Stimulated activated naive CD4-positive, alpha-beta T cell treated with Interleukin-2 at 50 U/mL for 16 hours (primary cell): ENCODE measurements at places on chromosomes 16 and 17.

- DNase-seq, result no peak
Measured at GRCh38 chr17:45092911-45093430, 31.9 kb downstream of the NMT1 start.

DNA sequence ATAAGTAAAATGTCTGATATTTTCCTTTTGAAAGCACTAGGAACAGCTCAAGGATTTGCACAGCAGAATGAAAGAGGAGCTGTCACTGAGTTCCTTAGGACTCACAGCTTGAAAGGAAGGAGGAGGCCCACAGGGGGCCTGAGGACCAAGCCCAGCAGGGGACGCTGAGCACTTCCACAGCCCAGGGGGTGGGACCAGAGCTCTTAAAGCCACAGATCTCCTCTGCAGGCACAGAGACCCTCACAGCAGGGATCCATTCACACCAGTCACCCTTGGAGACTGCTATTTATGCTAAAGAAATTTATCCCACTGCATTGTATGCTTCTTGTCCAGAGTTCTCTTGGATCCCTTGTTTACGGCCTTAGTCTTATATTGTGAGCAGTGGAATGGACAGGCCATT, 253.3 kb downstream of the STX8 start:
- no peak for DNase-seq

DNA sequence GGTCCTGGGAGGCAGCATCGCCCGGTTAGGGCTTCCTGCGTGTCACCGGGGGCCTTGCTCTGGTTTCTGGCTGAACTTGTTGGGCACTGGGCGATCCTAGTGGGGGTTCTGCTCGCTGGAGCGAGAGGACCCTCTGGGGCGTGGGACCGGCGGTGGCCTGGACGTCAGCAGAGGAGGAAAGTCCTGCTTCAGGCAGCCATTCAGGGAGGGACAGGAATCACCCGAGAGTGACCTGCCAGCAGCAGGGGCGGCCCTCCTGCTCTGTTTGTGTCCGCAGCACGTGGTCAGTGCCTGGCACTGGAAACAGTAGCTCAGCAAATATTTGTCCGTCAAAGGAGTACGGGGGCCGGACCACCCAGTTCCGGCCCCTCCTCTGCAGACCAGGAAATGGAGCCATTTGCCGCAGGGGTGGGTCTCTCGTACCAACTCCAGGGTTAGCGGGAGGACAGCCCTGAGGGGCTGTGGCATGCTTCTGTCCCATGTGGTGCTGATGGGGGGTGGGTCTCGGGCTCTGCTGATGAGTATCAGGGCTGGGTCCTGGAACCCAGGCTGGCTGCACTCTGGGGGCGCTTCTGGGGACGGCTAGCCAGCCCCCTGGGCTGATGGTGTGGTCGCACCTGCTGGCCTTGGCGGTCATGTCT, 48.3 kb downstream of the BAIAP2 start:
- no peak for DNase-seq

GRCh38 chr17:57585341-57586195, 159.5 kb downstream of the CCDC182 start:
- no peak for DNase-seq

DNA sequence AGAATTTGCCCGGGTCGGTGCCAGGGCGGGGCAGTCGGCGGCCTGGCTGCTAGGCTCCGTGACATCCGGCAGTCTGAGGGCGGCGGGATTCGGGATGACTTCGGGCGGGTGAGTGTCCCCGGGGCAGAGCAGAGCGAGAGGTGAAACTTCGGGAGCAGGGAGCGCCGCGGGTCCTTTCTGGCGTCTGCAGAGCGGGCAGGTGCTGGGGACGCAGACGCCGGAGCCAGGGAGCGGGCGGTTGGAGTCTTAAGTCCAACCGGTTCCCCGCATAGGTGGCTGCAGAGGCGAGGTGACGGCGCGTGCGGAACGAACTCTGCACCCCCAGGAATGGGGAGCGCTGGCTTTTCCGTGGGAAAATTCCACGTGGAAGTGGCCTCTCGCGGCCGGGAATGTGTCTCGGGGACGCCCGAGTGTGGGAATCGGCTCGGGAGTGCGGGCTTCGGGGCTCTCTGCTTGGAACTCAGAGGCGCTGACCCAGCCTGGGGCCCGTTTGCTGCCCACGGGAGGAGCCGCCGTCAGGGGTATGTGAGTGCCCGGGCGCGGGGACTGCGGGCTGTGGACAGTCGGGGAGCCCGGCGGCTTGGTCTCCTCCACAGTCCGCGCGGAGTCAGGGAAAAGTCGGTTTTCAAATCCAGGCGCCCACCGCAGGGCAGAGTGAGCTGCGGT, at the start of gene B4GALNT2:
B4GALNT2 (plus strand) TSS at position 71 of the 666 bp plus-strand sequence; CDS start at position 95, 24 bp downstream.
- DNase-seq, result no peak

DNA sequence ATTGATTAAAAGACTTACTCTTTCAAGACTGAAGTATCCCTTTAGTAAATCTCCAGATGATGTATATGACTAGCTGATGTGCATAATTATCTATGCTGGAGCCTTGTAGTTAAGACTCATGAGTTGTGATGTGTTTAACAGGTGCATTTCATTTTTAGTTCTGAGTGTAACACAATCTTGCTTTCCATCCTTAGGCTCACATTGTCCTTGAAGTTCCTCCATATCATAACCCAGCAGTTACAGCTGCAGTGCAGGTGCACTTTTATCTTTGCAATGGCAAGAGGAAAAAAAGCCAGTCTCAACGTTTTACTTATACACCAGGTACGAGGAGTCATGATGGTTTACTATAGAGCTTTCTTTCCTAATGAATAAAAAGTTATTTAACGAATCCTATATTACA, 52.9 kb downstream of the ESRP2 start:
- no peak for DNase-seq

- DNase-seq, result no peak
Measured at GRCh38 chr17:7956228-7956965, 24.4 kb downstream of the CNTROB start.

DNA sequence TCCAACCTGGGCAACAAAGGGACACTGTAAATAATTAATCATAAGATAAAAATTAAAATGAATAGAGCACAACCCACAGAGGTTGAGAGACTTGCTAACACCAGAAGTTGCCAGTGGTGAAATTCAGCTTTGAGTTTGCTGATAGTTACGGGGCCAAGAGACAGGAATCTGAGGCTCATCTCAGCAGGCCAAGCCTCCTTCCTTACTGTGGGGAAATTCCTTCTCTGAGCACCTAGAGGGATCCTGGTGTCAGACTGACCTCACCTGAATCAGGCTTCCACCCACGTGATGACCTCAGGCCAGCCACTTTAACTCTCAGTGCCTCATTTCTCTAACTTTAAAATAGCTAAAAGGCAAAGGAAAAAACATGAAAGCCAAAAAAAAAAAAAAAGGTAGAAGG, 4.7 kb downstream of the ABAT start:
- DNase-seq, result no peak

DNA sequence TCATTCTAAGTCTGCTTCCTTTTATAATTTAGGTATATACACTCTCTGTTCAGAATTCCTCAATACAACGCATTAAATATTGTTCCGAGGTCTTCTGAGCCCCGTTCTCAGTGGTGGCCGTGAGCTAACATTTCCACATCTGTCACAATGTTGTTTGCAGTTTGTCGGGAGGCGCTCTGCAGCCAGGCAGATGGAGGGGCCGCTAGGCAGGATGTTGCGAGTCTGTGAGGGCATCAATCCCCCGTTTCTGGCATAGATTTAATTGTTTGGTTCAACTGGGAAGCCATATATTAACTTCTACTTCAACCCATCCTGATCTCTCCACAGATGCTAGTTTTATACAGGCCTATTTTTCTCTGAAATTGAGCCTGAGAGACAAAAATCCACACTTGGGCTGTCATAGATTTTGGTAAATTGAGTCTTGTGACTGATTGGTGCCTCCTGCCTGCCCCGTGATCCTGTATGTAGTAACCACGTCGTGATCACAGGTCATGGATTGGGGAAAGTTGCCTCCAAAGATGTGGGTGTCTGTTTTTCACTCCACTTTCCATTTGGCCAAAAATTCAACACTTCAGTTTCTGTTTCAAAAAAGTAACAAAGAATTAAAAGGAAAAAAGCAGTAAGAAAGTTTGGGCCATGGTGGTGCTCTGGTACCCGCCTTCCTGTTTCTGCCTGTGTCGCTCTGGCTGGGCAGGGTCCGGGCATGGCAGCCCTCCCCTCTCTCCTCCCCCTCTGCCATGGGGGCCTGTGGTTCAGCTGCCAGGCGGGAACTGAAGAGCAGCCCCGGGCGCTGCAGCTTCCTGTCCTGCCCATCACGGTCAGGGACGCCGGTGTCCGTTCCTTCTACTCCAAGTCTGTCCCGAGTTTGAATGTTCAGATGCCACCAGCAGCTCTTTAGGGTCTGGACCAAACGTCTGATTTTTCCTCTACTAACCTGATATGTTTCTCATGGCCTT, 41.5 kb downstream of the RPTOR start:
- DNase-seq, result no peak

GRCh38 chr17:61487161-61487988, 35.2 kb downstream of the TBX4 start:
- DNase-seq, result no peak

DNA sequence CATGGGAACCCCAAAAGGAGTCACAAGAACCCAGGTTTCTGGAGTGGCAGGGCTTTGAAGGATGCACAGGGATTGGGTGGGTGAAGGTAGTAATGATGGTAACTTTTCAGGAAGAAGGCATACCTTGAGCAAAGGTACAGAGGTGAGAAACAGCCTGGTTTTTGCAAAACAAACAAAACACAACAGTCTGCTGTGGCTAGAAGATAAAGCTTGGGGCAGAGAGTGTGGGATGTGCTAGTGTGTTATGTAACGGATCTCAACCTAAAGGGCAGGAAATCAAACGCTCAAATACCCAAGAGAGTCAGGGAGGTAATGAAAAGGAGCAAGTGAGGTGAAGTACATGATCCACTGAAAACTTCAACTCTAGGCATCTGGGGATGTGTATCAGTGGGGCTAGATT, 4.6 kb downstream of the PTGES3L start:
- DNase-seq, result no peak

DNA sequence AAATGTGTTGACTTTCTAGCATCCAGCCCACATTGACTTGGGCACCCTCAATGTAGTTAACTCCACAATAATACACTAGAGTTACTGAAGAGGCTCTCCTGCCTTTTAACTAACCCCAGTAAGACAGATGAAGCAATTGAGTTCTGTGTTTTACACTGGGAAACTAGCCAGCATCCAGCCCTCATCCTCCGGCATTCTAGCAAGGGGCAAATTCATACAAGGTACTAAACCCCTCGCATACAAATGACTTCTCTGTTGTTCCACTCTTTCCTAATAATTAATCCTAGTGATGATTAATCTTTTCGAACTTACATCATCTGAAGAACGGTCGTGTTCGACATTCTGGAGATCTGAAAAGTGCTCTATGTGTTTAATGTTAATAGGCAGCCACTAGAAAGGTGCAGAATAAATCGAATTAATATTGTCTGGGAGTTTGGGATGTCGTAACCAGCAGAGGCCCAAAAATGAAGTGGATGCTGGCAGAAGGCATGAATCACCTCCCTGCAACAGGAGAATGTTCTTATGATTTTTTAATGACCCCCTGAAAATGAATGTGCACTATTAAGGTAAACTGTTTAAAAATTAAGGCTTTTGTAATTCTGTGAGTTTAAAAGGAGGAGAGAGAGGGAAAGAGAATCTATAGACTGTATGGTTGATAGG, 249.4 kb downstream of the SNX29 start:
- no peak for DNase-seq

DNA sequence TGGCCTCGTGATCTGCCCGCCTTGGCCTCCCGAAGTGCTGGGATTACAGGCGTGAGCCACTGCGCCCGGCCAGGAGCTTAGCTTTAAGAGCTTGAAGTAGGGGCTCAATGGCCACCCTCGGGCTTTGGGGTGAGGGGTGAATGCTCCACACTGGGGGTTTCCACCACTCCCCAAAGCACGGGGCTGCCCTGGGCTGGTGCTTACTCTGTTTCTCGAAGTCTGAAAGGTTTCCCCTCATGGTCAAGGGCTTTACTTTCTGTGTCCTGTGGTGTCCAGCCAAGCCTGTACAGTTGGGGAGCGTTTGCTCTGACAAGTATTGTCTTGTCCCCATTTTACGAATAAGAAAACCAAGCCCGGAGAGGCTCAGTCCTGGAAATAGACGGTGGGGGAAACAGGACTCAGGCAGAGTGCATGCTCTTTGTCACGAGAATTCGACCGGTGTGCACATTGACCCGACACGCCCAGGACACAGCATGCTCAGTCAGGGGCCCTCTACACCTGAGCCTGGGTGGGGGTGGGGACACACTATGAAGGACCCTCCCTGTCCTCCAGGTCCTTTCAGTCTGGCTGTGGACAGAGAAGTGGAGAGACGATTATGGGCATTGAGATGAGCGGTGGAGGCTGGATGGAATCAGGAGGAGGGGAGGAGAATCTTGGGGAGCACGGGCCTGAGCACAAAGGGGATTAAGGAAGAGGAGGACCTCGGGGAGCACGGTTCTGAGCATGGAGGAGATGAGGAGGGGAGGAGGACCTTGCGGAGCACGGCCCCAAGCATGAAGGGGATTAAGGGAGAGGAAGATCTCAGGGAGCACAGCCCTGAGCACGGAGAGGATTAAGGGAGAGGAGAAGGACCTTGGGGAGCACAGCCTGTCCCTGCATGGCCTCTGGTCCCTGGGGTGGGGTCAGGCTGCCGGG, 7.5 kb downstream of the CD7 start:
- DNase-seq, result no peak

GRCh38 chr16:75218256-75219076, at the start of gene CTRB1:
CTRB1 (plus strand) TSS chr16:75218988; CDS start chr16:75219008, 20 bp downstream.
- no peak for DNase-seq

DNA sequence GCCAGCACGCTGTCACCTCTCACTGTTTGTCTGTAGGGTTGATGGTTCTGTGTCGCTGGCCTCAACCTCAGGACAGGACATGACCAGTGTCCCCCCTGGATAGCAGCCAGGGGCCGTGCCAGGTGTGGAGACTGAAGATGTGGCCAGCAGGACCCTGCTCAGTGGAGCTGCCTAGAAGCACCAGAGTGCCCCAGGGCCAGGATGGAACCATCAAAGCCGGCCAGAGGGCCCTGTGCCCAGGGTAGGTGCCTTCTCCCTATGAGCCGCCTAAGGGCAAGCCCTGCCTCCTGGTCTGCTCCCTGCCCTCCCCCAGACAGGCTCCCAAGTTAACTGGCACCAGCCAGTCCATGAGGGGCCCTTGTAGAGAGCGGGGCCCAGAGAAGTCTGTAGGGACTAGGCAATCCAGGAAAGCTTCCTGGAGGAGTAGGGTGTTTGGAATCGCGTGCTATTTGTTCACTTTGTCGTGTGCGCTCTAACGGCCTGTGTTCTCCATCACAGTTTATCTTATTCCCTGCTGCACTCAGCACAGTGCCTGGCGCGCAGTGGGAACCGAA, 546 bp upstream of the NDUFB10 start:
- no peak for DNase-seq

DNA sequence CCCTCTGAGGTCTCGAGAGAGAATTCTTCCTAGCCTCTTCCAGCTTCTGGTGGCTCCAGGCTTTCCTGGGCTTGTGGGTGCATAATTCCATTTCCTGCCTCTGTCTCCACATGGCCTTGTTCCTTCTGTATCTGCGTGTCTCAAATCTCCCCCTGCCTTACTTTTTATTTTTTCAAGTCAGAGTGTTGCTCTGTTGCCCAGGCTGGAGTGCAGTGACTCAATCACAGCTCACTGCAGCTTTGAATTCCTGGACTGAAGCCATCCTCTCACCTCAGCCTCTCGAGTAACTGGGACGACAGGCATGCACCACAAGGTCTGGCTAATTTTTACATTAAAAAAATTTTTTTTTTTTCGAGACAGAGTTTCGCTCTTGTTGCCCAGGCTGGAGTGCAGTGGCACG, 120.6 kb downstream of the SHISA9 start:
- DNase-seq, result no peak
